Stimulated activated CD4-positive, alpha-beta T cell treated with anti-CD3 and anti-CD28 coated beads, Interleukin-1b, Interleukin-23, amount 100 ng/mL, for 24 hours (primary cell): ENCODE measurements at places on chromosomes 11 and 22.
A peak's percentile ranks its signal among the peaks of the same experiment; 100 is the strongest.

DNA sequence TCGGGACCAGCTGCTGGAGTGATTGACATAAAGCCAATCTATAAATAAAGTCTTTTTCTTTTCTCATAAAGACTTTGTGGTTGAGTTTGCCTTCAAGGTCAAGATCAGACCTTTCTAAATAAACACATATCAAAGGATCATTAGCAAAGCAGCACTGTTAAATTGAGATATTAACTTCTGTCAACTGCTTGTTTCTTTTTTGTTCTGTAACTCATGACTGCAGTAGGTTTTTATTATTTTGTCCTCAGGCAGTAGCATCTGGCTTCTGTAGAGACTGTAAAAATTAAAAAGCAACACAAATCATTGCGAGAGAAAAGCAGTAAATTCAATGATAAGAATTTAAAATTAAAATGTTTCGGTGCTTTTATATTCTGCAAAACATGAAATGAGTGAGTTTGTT is 77.7 kb upstream of the NNMT start:
- DNase-seq: no peak

GRCh38 chr11:32405592-32405991 is 29.7 kb downstream of the WT1 start:
- DNase-seq: no peak

DNA sequence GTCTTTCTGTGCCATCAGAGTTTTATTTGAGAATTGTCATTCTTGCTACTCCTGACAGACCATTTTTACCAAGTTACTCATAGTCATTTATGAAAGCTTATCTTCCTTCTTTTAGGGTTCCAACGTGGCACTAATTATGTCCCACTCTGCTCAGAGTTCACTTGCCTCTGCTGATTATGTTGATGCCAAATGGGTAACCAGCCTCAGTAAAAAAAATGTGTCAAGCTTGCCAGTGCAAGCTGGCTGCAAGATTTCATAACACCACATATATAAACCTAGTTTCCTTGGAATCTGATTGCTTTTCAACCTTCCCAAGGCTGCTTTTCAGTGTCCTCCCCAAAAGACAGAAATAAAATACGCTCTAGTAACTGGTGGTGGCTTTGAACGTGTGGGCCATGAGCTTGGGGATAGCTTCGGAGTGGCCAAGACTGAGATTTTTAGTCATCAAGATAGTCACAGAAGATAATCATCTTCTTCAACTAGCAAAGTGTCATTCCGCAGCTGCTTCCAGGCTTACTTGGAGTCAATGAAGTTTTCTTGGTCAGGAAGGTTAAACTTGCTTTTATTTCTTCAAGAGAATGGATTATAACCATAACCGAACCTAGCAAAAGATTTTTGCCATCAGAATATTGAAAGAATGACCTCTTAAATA is 29.5 kb upstream of the APOA1 start:
- no peak for DNase-seq

- DNase-seq: peak; percentile 87
Measured at GRCh38 chr22:37198258-37199102, 10.4 kb upstream of the C1QTNF6 start.

DNA sequence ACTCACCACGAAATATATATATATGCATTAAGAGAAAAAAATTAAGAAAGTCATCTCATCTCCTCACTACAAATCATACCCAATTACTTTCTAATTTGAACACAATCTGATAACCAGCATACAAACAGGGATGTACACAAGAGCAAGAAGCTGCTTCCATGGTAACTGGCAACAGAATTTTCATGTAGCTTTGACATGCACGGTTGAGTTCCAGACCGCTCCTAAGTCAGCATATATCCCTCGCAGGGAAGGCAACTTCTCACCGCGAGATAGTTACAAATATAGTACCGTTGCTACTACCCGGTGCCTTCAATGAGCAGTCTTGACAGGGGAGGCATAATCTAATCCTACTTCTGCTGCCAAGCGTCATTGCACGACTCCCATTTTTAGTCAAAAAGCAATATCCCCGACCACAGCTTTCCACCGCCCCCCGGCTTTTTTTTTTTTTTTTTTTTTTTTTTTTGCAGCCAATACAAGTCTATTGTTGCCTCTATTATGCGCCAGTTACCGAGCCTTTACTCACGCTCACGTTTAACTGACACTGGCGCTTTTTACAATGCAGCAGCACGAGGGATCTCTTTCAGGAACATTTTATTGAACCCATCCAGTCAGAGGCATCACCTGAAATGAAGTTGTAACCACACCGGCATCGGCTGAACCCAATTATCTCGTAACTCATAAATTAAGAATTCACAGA is 2.2 kb downstream of the CADM1 start:
- no peak for DNase-seq

GRCh38 chr11:20563866-20564265 is 35.5 kb upstream of the SLC6A5 start:
- no peak for DNase-seq

DNA sequence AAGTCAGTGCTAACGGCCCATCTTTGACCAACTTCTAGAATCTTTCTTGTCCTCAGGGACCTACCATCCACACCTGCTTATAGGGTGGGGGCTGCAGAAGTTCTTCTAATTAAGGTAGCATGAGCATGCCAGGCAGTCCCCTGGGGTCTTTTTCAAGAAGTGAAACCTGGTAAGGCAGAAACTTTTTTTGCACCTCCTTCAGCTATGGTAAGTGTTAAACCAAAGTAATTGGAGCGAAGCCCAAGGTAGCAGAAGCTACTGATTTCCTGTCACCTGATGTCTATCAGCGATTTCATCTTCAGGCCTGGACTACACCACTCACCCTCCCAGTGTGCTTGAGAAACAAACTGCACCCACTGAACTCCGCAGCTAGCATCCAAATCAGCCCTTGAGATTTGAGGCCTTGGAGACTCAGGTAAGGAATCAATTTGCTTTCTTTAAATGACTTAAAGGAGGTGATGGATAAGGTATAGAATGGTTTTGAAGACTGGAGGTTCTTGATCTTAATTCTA is at the start of gene MS4A1:
TSS of gene MS4A1 (plus strand) at position 317 of the 512 bp plus-strand sequence. CDS start 6,528 bp downstream, outside the sequence.
- DNase-seq: no peak
